ENCODE measurements at places on chromosomes 12 and 14.
A peak's percentile ranks its signal among the peaks of the same experiment; 100 is the strongest.

DNA sequence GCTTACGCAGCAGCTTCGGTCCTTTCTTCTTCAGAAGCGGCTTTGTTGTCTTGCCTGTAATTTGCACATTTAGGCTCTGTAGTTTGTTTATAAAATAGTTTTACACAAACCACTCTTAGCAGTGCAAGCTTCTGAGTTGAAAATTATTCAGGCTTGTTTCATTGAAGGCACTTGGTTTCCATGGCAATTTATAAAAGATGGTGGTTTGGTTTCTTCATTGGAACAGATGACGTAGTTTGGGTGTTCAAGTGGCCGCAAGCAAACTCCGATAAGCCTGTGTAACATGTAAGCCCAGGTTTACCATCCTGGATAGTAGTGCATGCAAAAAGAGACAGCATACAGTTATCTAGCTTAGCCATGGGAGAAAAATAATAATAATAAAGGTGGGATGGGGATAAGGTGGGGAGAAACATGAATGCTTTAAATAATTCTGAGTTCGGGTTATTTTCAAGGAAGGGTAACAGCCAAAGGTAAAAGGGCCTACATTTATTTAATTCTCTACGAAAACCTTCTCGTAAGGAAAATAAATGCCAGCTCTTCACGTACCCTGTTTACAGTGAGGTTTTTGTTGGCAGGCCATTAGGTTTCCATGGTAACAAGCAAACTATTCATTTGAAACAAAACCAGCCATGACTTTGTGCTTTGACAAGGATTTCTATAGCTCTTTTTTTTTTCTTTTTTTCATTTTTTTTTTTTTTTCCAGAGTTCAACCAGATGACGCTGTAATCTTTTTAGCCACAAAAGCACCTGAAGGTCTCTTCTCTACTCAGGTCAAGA, 189.6 kb upstream of the RPL10L start:
- no peak for DNase-seq

DNA sequence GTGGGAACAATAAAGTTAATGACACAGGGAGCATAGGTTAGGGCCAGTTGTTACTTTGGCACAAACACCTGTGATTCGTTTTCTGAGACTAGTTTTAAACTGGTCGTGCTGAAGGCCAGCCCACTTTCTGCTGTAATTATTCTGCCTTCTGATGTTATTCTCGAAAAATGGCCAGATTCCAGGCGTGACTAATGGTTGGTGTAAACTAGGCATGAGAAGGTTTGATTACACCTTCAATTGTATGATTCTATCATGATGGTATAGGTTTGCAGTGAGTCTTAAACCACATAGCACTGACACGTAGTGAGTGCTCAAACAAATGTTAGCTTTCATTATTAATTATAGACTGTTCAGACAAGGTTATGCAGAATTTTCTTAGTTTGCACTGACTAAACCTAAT, 39.0 kb downstream of the CKB start:
- DNase-seq = peak; percentile 88

DNA sequence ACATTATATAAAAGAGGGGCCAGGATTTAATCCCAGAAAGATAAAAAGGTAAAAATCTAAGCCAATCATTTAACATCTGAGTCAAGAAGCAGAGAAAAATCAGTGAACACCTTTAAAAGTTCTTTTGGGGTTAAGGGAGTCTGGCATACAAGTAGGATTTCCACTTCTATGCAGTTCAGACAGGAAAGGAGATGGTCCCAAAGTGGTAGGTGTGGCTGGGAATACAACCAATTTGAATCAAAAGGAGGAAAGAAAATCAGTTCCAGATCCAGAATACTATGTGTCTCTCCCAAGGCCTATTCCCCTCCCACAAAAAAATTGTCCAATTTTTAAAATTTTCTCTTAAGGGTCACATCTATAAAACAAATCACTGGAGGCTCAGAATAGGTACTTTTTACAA, 167.4 kb downstream of the PHLDA1 start:
- no peak for DNase-seq

- no peak for DNase-seq
Observed at GRCh38 chr12:100698518-100698917, 96.1 kb upstream of the ANO4 start.

DNA sequence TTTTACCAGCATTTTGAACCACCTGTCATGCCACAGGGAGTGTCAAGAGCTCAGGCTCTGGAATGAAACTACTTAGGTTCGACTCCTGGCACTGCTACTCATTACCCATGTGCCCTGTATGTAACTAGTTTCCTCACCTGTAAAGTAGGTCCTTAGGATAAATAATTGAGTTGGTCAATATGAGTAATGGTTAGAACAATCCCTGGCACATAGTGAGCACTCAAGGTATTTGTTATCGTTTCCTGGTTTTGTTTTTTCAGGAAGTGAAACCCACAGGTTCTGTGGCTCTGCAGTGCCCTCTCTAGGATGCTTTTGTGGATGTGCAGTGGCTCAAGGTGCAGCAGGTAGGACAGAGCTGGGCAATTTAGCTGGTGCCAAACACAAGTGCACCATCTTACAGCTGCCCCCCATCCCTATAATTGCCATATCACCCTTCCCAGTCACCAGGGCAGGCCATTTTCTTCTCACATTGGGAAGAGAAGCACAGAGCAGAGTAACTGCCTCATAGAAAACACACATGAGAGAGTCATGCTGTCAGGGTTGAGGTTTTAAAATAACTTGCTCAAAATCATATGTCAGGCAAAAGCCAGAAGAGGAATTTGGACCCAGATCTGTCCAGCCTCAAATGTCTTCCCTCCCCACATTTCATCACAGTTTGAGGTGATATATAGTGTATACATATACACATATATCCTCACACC, 297.5 kb downstream of the RPAP3 start:
- peak; percentile 19 for DNase-seq

All from amniotic epithelial cell (primary cell).